Amniotic epithelial cell (primary cell): ENCODE measurements at places on chromosomes 2 and 18.

DNA sequence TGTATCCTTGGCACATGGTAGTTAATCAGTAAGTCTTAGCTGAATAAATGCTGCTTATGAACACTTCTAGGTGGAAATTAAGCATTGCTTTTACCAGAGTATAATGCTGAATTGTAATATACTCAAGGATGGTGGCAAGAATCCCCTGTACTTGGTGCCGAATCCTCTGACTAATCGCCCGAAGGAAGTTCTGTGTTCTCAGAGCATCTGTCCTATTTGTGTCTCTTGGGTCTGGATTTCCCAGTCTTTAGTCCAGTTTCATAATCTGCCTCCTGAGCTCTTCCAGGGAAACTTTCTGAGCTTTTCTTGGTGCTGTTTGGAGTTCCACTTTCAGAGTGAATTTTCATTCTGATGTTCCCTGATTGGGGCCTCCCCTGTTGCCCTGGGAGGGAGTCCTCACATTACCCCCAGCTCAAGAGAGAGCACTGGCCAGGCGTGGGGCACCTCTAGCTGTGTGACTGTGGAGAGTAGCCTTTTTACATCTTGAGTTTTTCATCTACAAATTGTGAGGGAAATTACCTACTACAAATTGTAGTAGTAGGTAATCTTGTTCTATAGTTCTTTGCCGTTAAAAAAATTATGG is 144.9 kb downstream of the LTBP1 start:
- DNase-seq: no peak

- DNase-seq: no peak
These were observed 7.5 kb downstream of the MOCOS start for GRCh38 chr18:36194600-36195315.

- peak; percentile 82 for DNase-seq
These were observed at the start of gene PSME4 for GRCh38 chr2:53970724-53971602. PSME4 (minus strand) TSS chr2:53970993; CDS start chr2:53970784, 209 bp downstream.

- DNase-seq: no peak
These were observed 41.7 kb downstream of the SH3BP4 start for GRCh38 chr2:234993541-234993981.

DNA sequence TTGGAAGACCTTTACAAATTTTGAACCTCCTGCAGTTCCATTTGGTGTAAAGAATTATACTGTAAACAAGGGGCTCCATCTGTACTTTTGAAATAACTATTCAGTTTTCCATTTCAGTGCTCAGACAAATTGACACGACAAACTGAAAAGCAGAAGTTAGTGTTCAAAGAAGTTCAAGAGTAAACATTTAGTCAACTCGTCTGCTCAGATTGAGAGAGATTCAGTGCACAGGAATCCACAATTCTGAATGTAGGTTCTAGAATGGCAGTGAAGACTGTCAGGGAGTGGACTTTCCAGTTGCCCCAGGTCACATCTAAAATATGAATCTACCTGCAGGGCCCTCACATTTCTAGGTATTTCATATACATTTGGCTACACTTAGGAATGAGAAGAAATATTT is 322.3 kb upstream of the TCF4 start:
- no peak for DNase-seq

GRCh38 chr18:39302481-39302880 is 1736.9 kb upstream of the CELF4 start:
- no peak for DNase-seq

- DNase-seq: peak; percentile 63
These were observed 40.4 kb upstream of the MTIF2 start for GRCh38 chr2:55309446-55309845.

- peak; percentile 29 for DNase-seq
These were observed at the start of gene KCNG3 for GRCh38 chr2:42493468-42494354. KCNG3 (minus strand) TSS chr2:42493982; CDS start chr2:42493501, 481 bp downstream.
